ENCODE measurements at places on chromosomes 12 and 14.

GRCh38 chr12:123488539-123489230 is 30.7 kb downstream of the SNRNP35 start:
- DNase-seq: no peak

DNA sequence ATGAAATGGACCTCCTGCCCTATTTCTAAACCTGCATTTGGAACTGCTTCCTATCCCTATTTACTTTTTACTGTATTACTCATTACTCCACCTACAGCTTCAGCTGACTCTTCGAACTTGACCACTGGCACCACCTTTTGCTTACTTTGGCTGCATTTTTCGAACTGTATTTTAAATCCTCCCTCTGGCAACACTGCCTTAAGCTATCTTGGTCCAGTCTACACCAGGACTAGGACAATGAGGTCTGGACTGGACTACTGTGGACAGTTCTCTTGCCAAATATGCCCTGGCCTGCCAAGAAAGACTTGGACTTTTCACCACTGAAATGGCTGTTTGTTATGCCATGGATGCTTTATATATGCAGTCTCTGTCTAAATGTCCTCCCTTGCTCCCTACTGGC is 328.1 kb downstream of the BTG1 start:
- DNase-seq: no peak

- DNase-seq: no peak
These were observed 42.2 kb downstream of the TPCN1 start for GRCh38 chr12:113263431-113263963.

- no peak for DNase-seq
These were observed 57.8 kb downstream of the GTF2A1 start for GRCh38 chr14:81162941-81163340.

DNA sequence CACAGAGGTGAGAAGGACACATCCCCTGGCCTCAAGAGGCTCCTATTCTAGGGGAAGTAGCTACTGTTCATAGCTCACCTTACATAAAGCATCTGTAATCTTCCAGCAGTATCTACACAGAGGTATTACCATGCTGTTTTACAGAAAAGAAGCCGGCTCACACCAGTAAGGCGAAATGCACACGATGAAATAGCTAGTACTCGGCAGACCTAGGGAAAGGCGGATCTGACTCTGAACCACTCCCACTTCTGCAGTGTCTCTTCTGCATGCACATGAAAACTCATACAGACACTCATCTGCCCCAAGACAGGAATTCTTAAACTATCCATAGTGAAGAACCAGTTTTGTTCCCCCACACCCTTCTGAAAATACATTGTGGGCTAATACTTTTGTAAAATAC is 73.6 kb downstream of the IQSEC3 start:
- no peak for DNase-seq

DNA sequence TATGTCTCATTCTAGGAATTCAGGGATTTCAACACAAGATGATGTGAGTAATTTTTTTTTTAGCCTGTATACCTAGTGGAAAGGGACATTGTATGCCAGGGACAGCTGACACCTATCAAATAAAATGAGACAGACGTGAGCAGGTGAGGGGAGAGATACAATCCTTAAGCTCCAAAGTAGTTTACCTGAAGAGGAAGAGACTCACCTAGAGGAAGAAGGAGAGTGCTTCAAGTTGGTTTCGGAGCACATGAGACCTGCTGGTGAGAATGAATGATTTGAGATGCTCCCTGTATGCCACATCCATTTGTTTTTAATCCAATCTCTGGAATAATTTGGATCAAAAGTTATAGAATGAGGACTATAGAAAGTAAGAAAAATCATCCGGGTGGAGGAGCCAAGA is 915.4 kb upstream of the FBXO33 start:
- no peak for DNase-seq

GRCh38 chr14:22099942-22100763 is 426.5 kb upstream of the OR4E1 start:
- DNase-seq: peak; percentile 15

GRCh38 chr14:95504135-95505029 is 12.1 kb downstream of the SYNE3 start:
- no peak for DNase-seq

DNA sequence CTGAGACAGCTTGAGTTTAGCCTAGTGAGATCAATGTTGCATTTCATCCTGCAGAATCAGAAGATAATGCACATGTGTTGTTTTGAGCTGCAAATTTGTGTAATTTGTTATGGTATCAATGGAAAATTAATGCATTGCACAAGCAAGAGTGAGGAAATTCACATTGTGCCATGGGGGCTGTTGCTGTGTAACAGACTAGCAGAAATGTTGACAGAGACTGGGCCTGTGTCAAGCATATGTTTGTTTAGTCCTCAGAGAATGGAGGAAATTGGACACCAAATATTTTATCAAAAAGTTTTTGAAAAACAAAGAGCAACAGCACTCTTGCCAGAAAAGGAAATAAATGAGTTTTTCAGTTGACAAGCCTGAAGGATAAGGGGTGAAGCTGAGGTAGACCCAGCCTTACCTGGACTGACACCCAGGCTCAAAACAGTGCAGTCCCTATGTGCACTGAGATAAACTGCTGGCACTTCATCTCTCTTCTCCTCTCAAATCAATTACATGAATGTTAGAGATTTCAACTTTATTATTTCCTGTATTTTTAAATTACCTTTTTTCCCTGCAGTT is 1150.0 kb downstream of the FSCB start:
- DNase-seq: no peak

DNA sequence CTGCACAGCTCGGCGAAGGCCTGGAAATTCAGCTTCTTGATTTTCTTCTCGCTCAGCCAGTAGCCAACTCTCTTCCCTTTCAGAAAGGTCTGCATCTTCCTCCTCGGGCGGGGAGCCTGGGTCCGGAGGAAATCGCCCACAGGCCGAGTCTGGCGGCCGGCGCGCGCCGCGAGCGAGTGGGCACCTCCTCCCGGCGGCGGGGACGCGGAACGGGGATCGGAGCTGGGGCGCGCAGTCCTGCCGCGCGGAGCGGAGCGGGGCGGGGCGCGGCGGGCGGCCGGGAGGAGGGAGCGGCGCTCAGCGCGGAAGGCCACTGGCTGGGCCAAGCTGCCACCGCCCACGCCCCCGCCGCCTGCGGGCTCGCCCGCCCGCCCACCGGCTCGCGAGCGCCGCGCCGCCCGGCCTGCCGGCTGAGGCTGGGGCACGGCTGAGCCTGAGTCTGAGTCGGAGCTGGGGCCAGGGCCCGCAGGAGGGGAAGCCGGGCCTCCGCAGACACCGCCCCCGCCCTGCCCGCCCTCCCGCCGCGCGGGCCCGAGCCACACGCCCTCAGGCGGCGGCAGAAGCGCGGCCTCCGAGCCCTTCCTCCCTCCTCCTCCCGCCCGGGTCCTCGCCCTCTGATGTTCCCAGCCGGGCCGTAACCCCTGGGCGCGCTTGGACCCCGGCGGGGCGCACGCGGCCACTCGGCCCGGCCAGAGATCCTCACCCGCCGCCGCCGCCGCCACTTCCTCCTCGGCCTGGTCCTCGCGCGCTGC is 480 bp downstream of the ITPK1 start:
- peak; percentile 75 for DNase-seq

- no peak for DNase-seq
These were observed 61.8 kb downstream of the SDR9C7 start for GRCh38 chr12:56872366-56872765.

GRCh38 chr12:26700430-26700829 is 132.6 kb downstream of the ITPR2 start:
- DNase-seq: no peak

DNA sequence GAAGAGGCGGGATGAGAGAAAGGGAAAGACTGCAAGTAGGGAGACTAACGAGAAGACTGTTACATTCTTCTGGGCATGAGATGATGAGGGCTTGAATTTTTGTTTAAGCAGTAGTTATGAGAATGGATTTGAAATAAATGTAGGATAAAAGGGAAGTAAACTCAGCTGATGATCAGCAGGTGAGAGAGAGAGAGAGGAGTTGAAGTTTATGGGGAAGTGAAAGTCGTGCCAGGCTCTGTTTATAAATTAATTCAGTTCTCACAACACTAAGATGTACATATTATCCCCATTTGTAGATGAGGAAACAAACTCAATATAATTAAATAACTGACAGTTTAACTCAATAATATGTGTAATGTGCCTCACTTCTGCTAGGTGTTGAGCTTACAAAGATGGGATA is 170.0 kb upstream of the RMST start:
- DNase-seq: no peak

- DNase-seq: no peak
These were observed 18.0 kb upstream of the TMEM260 start for GRCh38 chr14:56561606-56562005.

DNA sequence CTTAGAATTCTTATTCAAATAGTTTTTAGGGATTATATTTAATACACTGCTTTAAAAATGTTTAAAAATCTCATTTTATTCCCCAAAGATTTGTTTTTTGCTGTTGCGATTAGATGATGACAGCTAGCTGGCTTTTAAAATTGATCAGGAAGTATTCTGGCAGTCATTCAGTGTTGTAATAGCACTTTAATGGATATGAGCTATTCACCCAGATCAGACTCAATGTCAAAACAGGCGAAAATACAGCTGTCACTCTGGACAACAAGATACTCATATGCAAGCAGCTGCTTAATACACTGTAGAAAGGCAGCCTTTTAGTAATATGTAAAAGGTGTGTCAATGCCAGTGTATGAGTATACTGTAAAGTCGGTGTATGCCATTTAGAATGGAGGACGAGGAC is 91.7 kb downstream of the NPAS3 start:
- DNase-seq: no peak

- no peak for DNase-seq
These were observed 639 bp downstream of the FZD10 start for GRCh38 chr12:130162745-130163460.

GRCh38 chr12:51850081-51850964 is 1.8 kb upstream of the FIGNL2 start:
- no peak for DNase-seq

DNA sequence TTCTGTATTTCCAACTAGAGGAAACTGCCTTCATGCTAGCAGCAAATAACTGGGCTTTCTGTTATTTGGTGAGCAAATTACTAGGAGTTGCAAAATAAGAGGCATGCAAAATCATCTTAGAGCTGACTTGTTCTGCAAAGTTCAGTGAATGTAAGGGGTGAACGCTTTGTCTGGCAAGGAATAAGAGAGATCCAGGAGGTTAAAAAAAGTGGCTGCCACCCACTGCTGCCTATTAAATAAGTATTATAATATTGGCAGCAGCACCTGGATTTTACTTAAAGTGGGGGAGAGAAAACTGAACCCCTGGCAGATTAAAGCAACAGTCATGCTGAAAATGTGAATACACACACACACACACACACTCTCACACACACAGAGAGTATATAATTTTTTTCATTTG is 557.0 kb downstream of the FLRT2 start:
- no peak for DNase-seq

GRCh38 chr12:88743946-88744685 is 163.8 kb upstream of the KITLG start:
- DNase-seq: no peak

- DNase-seq: no peak
These were observed 1276.3 kb downstream of the TMEM121 start for GRCh38 chr14:106802413-106803364.

GRCh38 chr12:77724367-77724957 is 106.2 kb upstream of the NAV3 start:
- DNase-seq: no peak

- no peak for DNase-seq
These were observed 85.5 kb upstream of the EGLN3 start for GRCh38 chr14:34036319-34036766.

GRCh38 chr12:98173773-98174427 is 341.5 kb upstream of the TMPO start:
- no peak for DNase-seq

DNA sequence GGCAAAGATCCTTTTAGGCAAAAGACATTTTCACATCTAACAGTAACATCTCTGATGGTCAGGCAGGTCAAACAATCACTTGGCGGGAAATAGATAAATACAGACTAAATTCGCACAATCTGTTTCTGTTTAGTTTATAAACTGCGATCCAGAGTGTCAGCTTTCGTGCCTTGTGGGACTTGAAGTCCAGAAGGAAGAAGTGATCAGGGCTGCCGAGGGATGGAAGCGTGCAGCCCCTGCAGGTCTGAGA is 245 bp upstream of the BRMS1L start:
- DNase-seq: no peak

DNA sequence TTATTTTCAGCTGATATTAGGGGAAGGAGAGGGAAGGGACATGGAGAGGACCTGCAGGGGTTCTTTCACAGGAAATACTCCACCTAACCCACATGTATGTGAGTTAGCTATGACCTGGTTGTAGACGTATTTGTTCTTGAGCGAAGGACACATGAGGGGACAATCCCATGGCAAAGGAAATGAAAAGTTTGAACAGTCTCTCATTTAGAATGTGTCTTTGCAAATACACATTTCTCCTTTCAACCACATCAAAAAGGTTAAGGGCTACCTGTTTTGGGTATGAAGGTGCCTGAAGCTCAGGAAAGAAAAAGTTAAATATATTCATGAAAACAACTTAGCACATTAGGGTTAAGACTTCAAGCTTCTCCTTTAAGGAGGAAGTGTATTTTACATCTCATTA is 7.4 kb downstream of the PYGL start:
- DNase-seq: no peak

DNA sequence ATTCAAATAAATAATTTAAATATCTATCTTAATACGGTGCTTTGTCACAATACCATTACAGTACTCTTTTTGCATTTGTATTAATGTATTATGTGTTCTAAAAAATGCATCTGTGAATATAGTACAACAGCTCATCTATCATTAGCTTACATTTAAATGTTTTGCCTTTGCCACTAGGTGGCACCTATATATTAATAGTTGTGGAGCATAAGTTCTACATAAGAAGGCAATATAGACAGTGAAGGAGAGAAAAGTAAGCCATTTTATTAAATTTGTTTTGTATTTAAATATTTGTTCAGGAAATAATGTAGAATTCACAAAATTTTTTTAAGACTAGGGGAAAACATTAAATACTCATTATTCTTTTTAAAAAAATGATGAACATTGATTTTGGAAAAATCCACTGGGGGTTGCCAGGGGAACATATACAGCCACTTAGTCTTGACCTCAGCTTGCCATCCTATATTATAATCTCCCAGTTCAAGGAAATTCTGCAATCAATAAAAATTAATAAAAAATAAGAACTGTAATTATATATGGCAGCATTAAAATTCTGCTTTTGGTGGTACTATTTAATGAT is 9.8 kb downstream of the CCER1 start:
- no peak for DNase-seq

GRCh38 chr12:88172844-88173407 is 30.8 kb downstream of the TMTC3 start:
- DNase-seq: no peak

DNA sequence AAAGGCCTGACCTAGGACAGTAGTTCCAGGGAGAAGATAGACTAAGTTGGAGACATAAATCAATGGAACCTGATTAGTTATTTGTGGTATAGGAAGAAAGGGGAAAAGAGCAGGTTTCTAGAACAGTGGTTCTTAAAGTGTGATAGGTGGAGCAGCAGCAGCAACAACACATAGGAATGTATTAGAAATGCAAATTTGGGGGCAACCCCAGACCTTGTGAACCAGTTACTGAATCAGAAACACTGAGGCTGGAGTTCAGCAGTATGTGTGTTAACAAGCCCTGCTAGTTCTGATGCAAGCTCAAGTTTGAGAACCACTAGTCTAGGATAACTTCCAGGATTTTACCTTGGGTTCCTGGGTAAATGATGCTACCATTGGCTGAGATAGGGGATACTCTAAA is 308.7 kb downstream of the EMP1 start:
- no peak for DNase-seq

Measured in T-helper 22 cell (primary cell).